ENCODE measurements at places on chromosomes 12 and 14.

DNA sequence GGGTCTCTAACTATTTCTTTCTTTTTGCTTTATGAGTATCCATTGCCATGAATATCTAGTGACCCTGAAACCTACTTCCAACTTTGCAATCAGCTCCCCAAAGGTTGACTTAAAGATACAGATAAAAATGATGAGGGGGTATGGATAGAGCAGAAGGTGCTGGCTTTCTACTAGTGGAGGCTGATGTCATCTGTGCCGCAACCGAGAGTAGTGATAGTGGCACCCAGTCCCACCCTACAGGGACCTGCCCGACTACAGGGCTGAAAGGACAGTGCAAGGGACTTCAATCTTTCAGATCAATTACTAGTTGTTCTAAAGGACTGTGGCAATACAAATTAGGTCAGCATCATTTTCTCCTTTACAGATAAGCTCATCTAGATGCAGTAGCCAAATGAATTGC is 806.0 kb downstream of the VRK1 start:
- no peak for DNase-seq

GRCh38 chr12:92614001-92614400 is 88.8 kb upstream of the PLEKHG7 start:
- DNase-seq, result no peak

DNA sequence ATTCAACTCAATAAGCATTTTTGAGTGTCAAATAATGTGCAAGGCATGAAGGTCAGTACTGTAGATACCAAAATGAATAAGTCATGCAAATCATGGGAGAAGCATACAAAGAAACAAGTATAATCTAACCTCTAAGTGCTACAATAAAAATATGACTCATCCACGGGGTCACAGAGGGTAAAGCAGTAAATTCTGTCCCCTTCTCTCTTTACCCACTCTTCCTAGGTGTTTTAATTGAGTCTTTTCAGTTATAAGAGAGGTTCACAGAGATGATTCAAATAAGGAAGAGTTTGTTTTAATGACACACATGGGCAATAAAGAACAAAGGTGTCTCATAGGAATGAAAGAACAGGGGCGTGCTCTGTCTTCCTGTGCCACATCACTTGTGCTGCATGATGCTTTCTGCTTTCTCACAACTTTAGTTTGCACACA is 71.5 kb upstream of the DAAM1 start:
- DNase-seq, result no peak

- no peak for DNase-seq
These were observed 942.9 kb downstream of the RPS29 start for GRCh38 chr14:48643241-48643640.

DNA sequence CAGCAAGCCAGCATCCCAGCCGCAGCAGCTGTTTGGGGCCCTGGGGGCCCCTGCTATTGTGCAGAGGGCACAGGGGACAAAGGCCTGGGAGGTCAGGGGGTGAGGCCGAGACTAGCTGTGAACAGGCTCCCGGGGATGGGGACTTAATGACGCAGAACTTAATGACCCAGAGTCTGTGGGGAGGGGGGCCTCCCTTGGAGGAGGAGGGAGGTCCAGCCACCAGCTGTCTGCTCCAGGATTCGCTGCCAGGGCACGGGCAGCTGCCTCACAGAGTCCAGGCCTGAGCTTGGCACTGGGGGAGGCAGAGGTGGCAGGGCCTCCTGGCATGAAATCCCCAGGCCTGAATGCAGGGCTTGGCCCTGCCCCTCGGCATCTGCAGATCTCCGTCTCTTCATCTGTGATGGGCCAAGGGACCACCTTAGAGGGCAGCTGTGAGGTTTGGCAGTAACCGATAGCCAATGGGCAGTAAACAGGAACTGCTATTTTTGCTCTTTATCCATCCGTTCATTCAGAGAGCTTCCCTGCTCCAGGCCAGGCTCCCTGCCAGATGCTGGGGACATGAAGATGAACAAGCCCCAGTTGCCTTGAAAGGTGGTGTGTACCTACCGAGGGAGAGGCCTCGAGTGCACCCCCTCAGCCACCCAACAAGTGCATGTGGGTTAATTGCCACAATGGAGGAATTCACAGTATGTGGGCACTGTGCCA is 6.7 kb downstream of the FAM222A start:
- no peak for DNase-seq

- no peak for DNase-seq
These were observed 182.1 kb downstream of the C12orf50 start for GRCh38 chr12:87847147-87847546.

DNA sequence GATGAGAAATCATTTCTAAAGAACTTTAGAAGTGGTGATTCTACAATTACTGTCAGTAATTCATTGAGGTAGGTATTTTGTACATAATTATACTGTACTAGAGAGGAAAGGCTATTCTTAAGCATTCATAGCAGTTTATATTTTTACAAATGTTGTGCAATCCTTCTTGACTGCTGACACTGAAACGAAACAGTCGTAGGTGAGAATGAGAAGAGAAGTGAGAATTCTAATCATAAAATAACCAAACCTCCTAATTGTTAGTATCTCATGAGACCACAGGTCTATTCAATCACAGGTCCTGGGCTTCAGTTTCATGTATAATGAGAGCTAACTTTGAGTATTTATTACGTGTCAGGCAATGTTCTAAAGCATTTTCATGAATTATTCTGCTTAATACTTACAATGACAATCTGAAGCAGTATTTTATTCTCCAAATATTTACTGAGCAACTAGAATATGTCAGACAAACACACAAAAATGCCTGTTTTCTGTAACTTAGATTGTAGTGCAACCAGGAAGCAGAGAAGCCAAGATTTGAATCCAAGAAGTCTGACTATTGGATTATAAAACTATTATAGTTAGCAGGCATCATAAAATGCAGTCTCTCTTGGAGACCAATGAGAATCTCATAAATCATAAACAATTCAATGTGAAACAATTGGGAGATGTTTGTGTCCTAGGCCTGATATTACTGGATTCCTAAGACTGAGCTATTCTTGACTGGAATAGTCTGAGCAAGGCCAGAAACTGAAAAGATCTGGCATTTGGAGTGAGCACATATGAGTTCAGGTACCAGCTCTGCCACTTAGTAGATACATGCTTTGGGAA is 24.3 kb downstream of the RERG start:
- no peak for DNase-seq

DNA sequence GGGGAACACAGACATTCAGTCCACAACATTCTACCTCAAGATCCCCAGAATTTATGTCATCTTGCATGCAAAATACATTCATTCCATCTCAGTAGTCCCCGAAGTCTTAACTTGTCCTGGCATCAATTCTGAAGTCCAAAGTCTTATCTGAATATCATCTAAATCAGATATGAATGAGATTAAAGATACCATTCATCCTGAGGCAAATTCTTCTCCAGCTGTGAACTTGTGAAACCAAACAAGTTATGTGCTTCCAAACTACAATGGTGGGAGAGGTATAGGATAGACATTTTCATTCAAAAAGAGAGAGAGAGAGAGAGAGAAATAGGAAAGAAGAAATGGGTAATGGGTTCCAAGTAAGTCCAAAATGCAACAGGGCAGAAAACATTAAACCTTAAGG is 390.6 kb downstream of the DPF3 start:
- no peak for DNase-seq

- no peak for DNase-seq
These were observed 21.1 kb downstream of the KDM5A start for GRCh38 chr12:367972-368371.

DNA sequence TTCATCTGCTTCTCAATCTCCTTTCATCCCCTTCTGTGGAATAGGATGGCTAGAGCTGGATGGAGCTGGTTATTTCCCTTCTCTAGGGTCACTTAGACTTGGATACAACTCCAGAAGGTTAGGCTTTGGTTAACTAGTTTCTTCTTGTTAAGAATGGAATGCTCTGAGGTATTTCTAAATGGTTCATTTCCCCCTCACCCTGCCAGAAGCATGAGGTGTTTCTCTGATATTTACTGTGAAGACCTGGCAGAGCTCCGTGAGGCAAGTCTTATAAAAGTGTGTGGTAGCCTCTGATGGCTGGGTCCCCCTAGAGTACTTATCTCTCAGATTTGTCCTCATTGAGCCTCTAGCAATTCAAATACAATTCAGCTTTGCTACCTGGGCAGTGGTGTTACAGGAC is 207.9 kb downstream of the SLC16A7 start:
- no peak for DNase-seq

DNA sequence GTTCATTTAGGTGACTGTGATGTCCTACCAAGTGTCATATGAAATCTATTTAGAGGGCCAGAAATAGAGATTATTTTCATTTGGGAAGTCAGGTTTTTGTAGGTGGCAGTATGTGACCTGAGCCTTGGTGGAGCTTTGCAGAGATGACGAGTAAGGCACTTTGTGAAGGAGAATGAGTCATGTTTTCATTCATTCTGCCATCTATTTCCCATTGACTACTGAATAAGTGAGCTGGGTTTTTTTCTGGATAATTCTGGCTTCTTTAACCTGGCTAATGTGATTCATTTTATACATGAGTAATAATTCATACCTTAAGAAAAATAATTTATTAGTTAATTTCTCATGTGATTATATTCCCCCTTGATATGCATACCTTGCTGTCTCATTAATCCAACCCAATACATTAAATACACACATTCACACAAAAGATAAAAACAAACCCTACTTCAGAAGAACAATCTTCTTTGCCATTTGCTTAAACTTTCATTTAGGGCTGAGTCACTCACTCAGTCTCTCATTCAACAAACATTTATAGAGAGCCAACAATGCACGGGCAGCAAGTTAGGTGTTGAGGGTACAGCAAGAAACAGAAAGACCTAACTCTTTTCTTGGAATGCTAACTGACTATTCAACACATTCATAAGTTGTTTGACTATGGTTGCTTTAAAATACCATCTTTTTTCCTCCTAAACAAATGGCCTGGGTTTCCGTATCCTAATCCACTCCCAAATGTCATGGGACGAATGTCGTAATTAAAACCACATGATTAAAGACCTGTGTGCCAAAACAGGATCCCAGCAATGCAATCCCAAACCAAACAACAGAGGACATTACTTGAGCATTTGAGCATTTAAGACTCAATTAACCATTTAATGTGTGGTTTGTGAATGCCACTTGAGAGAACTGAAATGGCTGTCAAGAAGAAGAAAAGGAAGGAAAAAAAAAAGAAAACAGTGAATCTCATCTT is 78.0 kb downstream of the KITLG start:
- no peak for DNase-seq

DNA sequence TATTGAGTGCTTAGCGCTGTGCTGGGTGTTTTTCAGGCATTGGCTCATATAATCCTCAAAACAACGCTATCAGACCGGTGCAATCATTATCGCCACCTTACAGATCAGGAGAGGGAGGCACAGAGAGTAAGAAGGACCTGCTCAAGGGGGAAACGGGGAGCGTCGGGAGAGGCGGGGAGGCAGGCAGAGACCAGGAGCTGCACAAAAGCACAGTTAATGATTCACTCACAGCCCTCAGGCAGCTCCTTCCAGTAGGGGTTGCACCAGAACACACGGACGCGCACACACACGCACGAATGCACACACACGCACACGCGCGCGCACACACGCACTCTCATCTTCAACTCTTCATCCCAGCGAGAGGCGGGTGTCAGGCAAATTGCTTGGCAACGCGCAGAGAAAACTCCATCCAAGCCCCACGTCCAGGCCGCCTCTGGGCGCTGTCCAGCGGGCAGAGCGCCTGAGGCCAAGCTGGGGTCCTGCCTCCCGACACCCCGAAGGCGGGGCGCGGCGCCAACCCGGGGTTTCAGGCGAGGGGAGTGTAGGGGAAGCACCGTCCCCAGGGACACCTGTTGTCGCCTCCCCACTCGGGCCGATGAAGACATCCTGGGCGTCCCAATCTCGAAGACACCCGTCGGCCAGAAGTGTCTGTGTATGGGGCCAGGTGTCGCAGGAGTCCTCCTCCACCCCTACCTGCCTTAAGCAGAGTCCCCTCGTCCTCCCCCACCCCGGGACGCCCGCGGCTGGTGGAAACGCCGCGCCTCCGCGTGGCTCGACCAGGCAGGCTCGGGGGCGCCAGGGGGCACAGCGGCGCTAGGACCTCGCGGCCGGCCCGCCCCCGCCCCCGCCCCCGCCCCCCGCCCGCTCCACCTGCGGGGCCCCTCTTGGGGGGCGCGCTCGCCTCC is 35.5 kb upstream of the STON2 start:
- DNase-seq, result no peak

DNA sequence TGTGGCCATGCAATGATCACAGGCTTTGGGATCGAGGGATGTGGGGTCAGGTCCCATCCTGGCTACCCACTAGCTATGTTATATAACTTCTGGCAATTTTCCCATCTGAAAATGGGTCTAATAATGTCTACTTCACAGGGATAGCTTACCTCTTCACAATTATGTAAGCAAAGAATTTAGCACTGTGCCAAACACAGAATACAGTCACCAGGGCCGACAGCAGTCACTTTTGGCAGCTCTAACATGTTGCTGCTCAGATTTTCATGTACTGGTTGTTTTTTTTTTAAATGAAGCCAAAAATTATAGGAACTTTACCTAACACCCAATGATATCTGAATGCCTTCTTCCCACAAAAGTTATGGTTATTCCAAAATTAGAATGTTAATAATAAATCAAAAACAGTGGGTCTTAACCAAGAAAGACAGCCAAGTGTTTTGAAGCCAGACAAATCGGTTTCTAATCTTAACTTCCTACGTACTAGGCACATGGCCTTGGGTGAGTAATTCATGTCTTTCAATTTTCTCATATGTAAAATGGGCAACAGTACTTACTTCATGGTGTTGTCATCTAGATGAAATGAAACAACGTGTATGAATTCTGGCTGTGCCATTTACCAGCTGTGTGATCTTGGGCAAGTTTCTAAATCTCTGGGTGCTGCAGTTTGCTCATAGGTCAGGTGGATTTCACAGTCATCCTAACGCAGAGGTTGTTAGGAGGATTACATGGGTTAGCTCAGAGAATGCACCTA is 13.0 kb upstream of the PCED1B start:
- DNase-seq, result no peak

DNA sequence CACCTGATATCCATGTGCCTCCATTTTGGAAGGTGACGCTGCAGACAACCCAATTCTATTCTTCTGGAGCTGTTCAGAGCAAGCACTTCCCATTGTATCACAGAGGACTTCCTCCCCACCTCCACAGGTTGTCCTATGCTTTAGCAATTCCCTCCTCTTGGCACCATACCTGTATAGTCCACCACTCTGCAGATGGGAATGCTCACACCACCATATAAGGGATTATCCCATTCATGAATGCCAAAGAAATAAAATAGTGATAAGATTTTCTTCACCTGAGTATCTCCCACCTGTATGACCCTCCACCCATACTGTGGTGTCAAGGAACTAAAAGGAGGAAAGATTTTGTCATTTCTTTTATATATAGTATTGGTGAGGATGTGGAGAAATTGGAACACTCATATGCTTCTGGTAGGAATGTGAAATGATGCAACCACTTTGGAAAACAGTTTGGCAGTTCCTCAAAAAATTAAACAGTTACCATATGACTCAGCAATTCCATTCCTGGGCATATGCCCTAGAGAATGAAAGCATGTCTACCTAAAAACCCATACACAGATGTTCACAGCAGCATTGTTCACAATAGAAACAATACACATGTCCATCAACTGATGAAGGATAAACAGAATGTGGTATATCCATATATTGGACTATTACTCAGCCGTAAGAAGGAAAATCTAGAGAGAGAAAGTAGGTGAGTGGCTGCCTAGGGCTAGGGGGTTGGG is 75.2 kb downstream of the FIGNL2 start:
- DNase-seq, result no peak

- no peak for DNase-seq
These were observed 94.3 kb downstream of the RFLNA start for GRCh38 chr12:124389138-124389724.

- no peak for DNase-seq
These were observed 14.7 kb downstream of the ITGA5 start for GRCh38 chr12:54404061-54405004.

- no peak for DNase-seq
These were observed 379.6 kb downstream of the LRIG3 start for GRCh38 chr12:58540480-58541299.
